ENCODE measurements at places on chromosomes 4 and X.

DNA sequence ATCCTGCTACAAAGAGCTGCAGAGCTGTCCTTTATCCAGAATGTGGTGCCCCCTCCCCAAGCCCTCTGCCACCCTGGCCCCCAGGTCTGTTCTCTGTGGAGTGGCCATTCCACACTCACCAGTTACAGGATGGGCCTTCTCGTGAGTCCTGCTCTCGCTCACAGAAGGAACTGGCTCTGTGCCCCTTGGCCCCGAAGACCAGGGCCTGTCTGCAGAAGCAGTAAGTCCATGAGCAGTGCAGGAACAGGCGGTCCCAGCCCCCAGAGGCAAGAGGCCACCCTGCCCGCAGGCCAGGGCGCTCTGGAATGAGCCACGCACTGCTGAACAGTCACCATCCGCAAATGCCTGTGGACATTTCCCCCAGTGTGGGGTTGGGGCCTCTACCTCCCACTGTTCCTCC, 92.2 kb downstream of the DCTD start:
- DNase-seq = no peak

GRCh38 chr4:158316264-158316663, 106.0 kb downstream of the TMEM144 start:
- DNase-seq = no peak

DNA sequence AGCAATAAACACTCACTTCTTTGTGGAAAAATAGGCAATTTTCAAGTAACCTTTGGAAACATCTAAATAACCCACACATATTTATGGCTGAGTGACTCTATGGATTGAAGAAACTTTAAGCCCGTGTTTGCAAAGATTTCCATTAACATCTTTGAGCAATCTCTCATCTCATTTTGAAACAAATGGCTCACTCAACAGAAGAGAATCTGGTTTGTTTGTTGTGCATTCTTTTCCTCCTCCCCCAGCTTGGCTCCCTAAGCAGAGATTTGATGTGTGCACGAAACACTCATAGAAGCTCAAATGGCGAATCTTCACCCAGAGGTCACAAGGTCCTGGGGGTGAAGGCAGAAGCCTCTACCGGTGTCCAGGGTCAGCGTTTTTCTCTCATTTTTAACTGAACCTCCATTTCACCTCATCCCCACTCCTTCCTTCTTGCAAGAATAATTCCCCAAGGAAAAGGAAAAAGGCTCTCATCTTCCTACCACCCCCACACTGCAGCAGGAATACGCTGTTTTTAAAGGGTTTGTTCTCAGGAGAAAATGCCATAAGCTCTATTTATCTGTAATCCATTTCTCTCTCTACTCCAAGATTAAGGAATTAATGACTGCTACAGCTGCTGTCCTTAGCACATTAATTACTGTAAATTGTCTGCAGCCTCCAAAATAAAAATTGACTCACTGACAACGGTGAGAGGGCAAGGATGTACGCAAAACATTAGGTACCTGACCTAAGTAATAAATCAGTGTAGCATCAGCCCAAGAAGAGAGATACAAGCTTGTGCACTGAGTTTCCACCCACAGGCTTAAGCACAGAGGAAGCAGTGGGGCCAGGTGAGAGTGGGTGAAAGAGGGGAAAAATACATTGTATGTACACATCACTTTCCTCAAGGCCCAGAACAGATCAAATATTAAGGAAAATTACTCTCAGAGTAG, 307.6 kb upstream of the NOCT start:
- no peak for DNase-seq

GRCh38 chr4:3205995-3206394, 43.0 kb upstream of the MSANTD1 start:
- DNase-seq = no peak

DNA sequence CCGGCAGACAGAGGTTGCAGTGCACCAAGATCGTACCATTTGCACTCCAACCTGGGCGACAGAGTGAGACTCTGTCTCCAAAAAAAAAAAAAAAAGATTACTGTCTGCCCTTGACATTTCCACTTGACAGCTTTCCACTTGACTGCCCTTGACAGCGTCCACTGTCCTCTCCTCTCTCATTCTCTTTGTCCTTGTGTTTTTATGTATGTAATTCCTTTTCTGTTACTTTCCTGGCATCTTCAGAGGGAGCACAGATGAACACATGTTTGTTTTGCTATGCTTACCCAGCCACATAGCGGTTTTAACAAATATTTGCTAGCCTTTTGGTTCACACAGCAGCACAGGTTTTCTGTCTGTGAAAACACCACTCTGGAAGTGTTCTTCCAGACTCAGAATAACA, 26.2 kb downstream of the SYAP1 start:
- DNase-seq = no peak

DNA sequence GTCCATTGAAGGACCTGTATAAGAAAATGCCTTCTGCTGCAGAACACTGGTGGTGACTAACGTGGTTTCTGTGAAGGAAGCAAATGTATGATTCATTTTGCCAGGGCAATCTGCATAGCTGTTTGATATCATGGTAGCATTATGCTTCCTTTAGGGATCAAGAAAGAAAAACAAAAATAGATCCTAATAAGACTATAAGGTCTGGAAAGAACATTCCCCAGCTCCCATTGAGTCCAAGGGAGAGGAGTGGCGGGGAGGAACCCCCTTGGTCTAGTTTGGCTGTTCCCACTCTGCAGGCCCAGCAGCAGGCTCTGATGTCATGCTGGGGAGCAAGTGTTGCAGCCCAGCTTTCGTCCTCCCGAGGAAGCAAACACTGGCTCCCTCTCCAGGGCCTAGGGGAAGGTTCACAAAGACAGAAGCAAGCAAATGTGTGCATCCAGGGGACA, 154.5 kb upstream of the GALNT7 start:
- no peak for DNase-seq

Measured in stimulated activated CD8-positive, alpha-beta memory T cell treated with anti-CD3 and anti-CD28 coated beads, Interleukin-4, amount 100 ng/mL, for 1 hour (primary cell).